ENCODE measurements at places on chromosomes 3 and 15. TPM values are rescaled to one million over a fixed set of nuclear protein-coding genes. Genes with fewer than 3 reads are reported as not detected.

OR4F6 gene
- not detected for total RNA-seq

GOLGA8G gene
- total RNA-seq, result not detected

COL6A6 gene
- 0.38 TPM for total RNA-seq

STXBP5L gene
- total RNA-seq, result not detected

VWA5B2 gene
- total RNA-seq, result not detected

GRK7 gene
- total RNA-seq, result not detected

All from suprapubic skin (tissue), 4 donors.